ENCODE measurements at places on chromosomes 12 and 14.

DNA sequence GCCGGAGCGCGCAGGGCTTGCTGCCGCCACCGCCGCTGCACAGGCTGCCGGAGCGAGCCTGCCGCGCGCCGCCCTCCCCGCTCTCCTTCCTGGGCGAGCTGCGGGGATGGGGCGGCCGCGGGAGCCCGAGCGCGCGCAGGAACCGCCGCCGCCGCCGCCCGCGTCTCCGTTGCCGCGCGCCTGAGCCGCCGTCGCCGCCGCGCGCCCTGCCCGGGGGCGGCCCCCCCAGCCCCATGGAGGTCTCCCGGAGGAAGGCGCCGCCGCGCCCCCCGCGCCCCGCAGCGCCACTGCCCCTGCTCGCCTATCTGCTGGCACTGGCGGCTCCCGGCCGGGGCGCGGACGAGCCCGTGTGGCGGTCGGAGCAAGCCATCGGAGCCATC lies 352 bp downstream of the PLXNC1 start:
- DNase-seq = no peak

- DNase-seq = no peak
These were observed 12.5 kb downstream of the GPR68 start for GRCh38 chr14:91232052-91232451.

GRCh38 chr14:51860825-51861499 lies 550 bp downstream of the GNG2 start:
- DNase-seq = no peak

DNA sequence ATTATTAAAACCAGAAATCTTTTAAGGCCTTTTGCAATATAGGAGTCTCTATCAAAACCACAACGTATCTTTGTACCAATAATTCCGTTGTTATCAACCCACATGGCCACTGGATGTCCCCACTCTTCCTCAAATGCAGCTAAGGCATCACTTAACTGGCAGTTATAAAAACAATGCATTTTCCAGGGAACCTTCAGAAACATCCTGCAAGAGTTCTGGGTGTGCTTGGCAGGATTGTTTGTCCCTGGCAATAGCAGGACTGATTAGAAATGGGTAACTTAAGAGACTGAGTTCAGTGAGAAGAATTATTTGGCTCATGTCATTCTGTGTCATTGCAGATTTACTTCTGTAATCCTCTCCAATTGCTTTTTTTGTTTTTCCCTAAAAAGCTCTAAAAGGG lies 112.0 kb downstream of the SLC15A5 start:
- DNase-seq = no peak

- DNase-seq = no peak
These were observed 298.5 kb downstream of the ERC1 start for GRCh38 chr12:1289371-1290155.

DNA sequence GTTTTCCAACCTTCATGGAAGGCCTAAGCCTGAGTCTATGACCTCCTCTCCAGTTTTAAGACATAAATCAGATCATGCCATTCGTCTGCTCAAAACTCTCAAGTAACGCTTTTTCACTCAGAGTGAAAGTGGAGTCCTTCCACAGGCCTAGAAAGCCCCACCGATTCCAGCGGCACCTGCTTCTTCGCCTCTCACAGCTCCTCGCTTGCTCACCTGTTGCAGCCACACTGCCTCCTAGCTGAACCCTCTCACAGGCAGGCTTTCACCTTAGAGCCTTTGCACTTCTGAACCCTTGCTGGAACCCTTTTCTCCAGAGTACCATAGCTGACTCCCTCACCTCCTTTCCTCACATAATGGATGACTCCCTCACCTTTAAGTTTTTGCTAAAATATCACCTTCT lies 301.1 kb downstream of the ZFP36L1 start:
- DNase-seq = no peak

DNA sequence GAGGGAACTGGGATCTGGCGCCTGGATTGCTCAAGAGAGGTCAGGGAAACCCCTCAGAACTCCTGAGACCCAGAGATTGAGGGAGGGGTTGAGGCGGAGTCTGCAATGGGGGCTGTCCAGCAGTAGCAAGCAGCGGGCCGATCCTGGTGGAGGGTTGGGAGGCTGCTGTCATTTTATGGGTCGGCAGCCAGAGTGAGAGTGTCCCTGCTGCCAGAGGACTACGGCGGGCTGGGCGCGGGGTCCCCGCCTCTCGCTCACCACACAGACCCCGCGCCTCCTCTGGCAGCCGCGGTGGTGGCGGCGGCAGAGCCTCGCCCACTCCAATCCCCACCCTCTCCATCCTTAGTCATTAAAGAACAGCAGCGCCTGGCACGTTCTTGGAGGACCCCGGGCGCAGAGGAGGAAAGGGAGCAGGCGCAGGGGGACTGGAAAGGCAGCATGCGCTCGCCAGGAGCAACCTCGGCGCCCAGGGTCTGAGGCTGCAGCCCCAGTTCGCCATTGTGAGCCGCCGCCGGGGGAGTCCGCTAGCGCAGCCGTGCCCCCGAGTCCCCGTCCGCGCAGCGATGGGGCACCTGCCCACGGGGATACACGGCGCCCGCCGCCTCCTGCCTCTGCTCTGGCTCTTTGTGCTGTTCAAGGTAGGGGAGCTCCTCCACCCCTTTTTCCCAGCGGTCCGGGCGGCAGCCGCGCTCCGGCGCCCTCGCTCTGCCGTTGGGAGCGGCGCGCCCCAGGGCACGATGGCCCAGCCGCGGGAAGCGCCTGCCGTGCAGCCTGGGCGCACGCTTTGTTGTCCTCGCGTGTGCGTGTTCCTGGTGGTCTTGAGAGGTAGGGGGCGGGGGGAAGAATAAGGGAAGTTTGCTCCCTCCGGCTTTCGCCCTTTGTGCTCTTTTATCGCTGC lies at the start of gene PTPRO:
Gene PTPRO (plus strand): TSS at position 345 of the 898 bp plus-strand sequence.
- DNase-seq = no peak

GRCh38 chr14:53531730-53532129 lies 378.6 kb upstream of the DDHD1 start:
- DNase-seq = no peak

DNA sequence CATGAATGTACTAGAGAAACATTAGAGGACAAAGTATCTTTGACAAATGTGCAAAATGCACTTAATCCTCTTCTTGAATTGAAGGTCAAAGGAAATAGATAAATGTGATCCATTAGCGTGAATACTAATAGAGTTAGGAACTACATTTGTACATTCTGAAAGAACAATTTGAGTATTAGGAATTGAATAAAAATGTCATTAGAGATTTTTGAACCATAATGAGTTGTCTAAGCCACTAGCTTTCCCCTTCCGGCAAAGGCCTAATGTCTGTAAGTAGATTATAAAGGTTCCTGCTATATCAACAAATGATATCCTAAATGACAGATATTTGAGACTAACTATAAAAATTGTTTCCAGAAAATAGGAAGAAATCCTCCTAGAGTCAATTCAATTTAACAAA lies 59.8 kb downstream of the KIF21A start:
- no peak for DNase-seq

DNA sequence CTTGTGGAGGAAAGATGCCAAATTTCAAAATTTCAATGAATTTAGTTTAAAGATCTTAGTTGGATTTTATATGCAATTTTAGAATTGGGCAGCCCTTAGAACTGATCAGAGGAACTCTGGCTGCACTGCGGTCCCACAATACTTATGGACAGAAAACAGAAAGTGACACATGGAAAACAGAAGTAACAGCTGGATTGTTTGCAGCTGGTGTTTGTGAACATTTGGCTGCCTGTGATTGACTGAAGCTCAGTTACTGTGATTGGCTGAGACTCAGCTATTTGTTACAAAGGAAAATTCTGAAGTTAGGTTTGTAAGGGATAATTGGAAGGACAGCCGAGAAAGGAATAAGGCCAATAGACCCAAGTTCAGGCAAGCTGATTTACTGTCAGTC lies 10.0 kb upstream of the KRT86 start:
- no peak for DNase-seq

All from activated CD8-positive, alpha-beta memory T cell treated with anti-CD3 and anti-CD28 coated beads for 1 hour (primary cell).